ENCODE measurements at places on chromosomes 3 and 15. TPM values are rescaled to one million over a fixed set of nuclear protein-coding genes. Genes with fewer than 3 reads are reported as not detected.

The LSMEM2 gene
- not detected for total RNA-seq

The CLDN16 gene
- total RNA-seq = not detected

DNA sequence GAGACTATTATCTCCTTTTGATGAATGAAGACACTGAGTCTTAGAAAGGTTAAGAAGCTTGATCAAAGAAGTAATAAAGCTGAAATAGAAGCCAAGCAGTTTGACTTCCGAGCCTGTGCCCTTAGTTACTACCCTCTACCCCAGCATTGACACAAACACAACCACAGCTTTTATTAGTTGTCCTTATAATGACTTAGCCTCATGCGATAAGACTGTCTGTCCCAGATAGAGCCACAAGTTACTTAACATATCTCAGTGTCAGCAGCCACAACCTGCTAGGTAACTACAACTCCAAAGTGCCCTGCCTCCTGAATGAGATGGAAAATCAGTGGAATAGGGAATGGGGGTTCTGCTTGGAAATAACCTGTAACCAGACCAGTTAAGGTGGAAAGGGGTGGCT is 781.6 kb upstream of the CFAP20DC start:
- no peak for DNase-seq

DNA sequence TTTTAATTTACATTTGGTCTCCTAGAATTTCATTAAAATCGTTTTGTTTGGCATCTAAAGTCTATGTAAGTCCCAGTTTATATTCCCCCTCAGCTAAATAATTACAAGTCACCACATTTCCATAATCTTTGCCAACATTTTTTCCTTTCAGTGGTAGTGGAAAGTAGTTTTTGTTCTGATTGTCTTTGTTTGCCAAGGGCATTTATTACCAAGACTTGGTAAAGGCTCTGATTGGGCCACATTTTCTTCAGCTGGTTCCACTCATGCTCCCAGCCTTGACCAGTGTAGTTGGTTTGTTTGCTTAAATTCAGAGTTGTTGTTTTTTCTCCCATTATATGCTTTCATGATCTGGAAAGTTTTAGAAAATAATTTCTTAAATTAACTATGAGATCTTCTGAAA is 153.4 kb upstream of the MME start:
- DNase-seq = no peak

DNA sequence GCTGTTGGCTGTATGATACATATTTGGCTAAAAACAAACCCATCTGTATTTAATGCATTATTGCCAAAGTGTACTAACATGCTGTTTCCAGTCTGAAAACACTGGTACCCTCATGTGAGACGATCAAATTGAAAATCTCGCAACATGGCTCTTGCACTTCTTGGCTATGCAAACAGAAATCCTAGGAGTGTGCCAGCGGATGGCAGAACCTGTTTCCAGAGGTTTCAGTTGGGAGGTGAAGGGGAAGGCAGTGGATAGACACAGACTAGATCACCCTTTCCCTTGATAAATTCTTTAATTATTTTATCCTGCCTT is 350.3 kb downstream of the TUSC7 start:
- DNase-seq = no peak

The FETUB gene
- 1.9 TPM for total RNA-seq

DNA sequence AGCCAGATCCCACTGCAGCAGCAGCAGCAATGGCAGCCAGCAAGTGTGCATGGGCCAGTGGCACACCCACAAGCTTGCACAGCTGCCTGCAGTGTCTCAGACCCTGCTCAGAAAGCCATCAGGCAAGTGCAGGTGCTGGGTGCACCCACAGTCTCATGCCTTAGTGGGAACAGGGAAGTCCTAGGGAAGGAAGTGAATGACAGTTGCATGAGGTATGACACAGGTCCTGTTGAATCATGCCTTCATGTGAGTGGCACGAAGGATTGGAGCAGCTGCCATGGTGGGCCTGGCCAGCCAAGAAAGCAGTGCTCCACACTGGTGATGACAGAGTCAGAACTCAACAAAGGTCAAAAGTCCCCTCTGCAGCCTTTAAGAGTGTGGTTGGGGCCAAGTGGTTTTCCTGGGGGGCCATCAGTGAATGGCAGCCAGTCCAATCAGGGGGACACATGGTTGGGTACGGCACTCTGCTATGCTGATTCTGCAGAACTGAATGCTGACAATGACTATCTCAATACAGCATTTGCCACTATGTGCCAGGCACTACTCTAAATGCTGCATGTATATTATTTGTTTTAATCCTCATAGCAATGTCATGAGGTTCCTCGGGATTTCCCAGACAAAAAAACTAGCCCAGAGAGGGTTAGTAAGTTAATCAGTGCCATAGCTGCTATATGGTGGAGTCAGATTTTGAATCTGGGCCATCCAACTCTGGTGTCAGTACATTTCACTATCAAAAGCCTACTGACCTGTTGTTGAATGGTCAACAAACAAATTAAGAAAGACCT is 94.3 kb downstream of the AQP9 start:
- DNase-seq = peak; percentile 33

GRCh38 chr15:78550815-78551214 is 10.6 kb downstream of the PSMA4 start:
- no peak for DNase-seq

The SPINK8 gene
- total RNA-seq = not detected

GRCh38 chr3:186617036-186617946 is 4.4 kb downstream of the AHSG start:
- DNase-seq = peak; percentile 97

DNA sequence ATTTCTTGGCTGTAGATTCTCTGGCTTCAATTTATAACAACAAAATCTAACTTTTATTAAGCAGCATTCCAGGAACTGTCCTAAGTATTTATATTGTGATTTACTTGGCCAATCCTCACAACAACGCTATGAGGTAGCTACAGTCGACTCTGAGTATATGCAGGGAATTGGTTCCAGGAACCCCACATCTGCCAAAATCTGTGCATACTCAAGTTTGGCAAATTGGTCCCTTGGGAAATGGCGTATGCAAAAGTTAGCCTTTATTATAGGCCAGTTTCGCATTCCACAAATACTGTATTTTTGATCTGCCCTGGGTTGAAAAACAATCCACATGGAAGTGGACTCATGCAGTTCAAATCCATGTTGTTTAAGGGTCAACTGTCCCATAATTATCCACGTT is 53.9 kb downstream of the RAP2B start:
- no peak for DNase-seq

The HDC gene
- total RNA-seq = not detected

GRCh38 chr3:170709046-170709445 is 123.2 kb upstream of the SLC7A14 start:
- peak; percentile 67 for DNase-seq

DNA sequence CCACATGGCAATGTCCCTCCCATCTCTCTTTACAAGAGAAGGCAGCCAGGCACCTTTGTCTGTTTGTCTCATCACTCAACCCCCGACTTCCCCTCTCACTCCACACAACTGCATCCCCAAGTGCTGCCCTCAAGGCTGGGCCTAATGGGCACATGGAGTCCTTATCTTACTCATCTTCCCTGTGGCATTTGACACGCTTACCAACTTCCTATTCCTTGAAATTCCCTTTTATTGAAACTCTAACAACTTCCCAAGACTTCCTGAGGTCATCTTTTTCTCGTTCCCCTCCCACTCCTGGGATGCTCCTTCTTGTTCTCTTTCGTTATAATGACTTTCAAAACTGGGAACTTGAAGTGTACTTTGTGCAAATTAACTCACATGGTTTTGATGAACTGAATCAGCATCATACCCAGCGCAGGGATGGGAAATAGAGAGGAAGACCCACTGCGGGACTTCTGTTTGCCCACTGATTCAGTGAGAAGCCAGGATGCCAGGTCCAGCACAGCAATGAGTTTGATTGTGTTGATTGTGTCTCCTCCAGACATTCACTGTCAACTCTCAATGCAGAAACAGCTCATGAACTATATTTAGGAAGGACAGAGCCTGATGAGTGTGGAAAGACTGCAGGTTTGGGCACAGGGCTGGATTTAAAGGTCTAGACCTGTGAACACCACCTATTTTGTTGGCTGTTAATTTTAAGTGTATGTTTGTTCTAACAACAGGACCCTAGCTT is 104.7 kb upstream of the TNIK start:
- no peak for DNase-seq

Measured in HT1080 (cell line).